ENCODE measurements at places on chromosomes 12 and 14.

DNA sequence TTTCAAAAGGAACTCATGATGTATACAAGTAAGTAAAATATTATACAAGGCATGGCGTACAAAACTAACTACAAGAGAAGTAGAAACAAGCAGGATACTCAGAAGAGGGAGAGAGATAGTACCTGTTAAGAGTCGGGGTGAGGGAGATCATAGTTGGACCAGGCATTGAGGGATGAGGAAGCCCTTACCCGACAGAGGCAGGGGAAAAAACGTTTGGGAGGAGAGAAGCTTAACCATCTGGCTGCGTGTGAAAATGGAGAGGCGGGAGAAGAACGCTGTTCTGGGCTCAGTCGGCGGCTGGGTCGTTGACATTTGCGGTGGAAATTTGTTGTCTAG, 575 bp upstream of the FMNL3 start:
- no peak for DNase-seq
- no peaks in the 10 kb centered on the region for H3K36me3 ChIP-seq
- H3K27me3 ChIP-seq = peaks cover 6% of the 10 kb centered on the region
- H3K4me1 ChIP-seq = peaks cover 40% of the 10 kb centered on the region
- no peak overlapping the region for H3K4me3 ChIP-seq

DNA sequence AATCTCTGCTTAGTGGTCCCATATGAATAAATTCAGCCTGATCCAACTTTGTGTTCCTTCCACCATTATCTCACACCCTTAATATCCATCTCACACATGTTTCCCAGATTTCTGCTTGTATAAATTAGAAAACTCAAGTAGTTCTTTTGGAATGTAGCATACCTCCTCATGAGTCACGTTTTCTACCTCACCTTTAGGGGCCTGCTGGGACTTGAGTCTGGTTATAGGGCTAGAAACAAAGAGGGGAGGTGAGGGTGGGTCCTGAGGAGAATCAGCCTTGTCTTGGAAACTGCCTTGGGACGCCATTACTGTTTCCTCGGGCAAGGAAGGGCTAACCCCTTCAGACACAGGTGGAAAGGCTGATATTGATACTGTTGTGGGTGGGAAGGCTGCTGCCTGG, 51.1 kb downstream of the EMP1 start:
- no peaks in the 10 kb centered on the region for H3K4me1 ChIP-seq
- DNase-seq = no peak
- H3K27me3 ChIP-seq = no peaks in the 10 kb centered on the region
- H3K4me3 ChIP-seq = no peak overlapping the region
- no peaks in the 10 kb centered on the region for H3K36me3 ChIP-seq
- no peak overlapping the region for H3K27ac ChIP-seq

GRCh38 chr14:68951800-68952530, 27.1 kb downstream of the ACTN1 start:
- H3K4me1 ChIP-seq = peaks cover 63% of the 10 kb centered on the region
- H3K4me3 ChIP-seq = no peak overlapping the region
- no peaks in the 10 kb centered on the region for H3K36me3 ChIP-seq
- peak overlapping the region; percentile 92 for H3K27ac ChIP-seq

- no peaks in the 10 kb centered on the region for H3K27me3 ChIP-seq
- no peak overlapping the region for H3K4me3 ChIP-seq
- no peaks in the 10 kb centered on the region for H3K4me1 ChIP-seq
- no peak for DNase-seq
- H3K36me3 ChIP-seq = no peaks in the 10 kb centered on the region
- H3K27ac ChIP-seq = no peak overlapping the region
Measured at GRCh38 chr14:57479197-57479596, 14.5 kb downstream of the CCDC198 start.

GRCh38 chr14:87994974-87995373, 2.0 kb upstream of the GALC start:
- DNase-seq = peak; percentile 63
- H3K27me3 ChIP-seq = no peaks in the 10 kb centered on the region
- no peaks in the 10 kb centered on the region for H3K36me3 ChIP-seq
- peaks cover 73% of the 10 kb centered on the region for H3K4me1 ChIP-seq
- no peak overlapping the region for H3K27ac ChIP-seq

GRCh38 chr12:56129206-56129941, 1.3 kb downstream of the ESYT1 start:
- H3K27me3 ChIP-seq = no peaks in the 10 kb centered on the region
- peaks cover 38% of the 10 kb centered on the region for H3K36me3 ChIP-seq
- DNase-seq = no peak

DNA sequence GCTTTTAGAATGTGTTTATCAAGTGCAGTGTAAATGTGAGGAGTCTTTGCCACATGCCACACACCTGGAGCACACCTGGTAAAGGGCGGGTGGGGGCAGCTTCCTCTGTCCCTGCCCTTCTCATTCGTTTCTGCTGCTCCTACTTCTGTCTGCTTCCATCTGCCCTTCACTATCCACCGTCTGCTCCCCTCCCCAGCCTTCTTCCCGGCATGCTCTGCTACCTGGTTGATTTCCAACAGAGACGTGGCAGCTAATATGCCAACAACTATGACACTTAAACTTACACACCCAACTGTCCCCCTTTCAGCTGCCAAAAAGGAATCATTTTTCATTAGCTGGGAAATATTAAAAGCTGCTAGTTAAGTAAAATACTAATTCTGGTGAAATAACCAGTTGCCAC, 9.1 kb upstream of the CARMIL3 start:
- H3K4me3 ChIP-seq = no peak overlapping the region
- no peaks in the 10 kb centered on the region for H3K36me3 ChIP-seq
- H3K27me3 ChIP-seq = no peaks in the 10 kb centered on the region
- no peak overlapping the region for H3K27ac ChIP-seq
- H3K4me1 ChIP-seq = peaks cover 13% of the 10 kb centered on the region

DNA sequence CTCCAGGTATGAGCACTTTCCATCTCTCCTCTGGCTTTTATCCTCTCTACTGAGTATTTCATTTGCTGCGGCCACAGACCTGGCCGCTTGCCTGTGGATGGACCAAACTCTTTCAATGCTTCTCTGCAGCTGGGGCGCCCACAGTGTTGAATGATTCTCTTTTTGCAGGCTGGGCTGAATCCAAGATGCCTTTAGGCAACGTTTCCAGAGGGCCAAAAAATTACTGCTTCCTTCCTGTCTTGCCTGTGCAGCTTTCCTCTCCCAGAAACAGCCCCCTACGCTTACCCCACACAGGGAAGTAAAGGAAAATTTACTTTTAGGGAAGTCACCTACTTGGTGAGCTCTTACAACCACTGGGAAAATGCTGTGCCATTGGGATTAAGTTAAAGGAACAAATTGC, 55.6 kb upstream of the JDP2 start:
- no peak for DNase-seq
- no peaks in the 10 kb centered on the region for H3K27me3 ChIP-seq
- no peaks in the 10 kb centered on the region for H3K36me3 ChIP-seq
- H3K4me3 ChIP-seq = no peak overlapping the region
- peaks cover 23% of the 10 kb centered on the region for H3K4me1 ChIP-seq
- no peak overlapping the region for H3K27ac ChIP-seq

GRCh38 chr14:99122521-99123125, 149.4 kb downstream of the BCL11B start:
- no peak overlapping the region for H3K4me3 ChIP-seq
- no peaks in the 10 kb centered on the region for H3K27me3 ChIP-seq
- no peaks in the 10 kb centered on the region for H3K36me3 ChIP-seq
- no peaks in the 10 kb centered on the region for H3K4me1 ChIP-seq
- DNase-seq = no peak

DNA sequence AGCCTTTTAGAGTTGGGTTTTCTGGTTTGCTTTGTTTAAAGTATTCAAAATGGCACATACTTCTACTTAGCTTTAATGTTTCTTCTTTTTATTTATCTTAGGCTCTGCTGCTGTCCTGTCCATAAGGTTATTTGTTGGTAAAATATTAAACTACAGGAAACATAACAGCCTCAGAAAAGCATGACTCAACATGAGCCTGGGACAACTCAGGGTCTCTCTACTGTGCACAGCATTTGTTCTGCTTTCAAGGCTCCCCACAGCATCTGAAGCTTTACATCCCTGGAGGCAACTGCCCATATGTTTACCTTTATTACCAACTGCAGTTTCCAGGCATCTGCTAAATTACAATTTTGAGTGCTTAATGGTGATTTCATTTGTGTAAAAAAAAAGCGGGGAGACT, 954.2 kb upstream of the FBXO33 start:
- H3K27ac ChIP-seq = no peak overlapping the region
- H3K4me3 ChIP-seq = no peak overlapping the region
- no peaks in the 10 kb centered on the region for H3K36me3 ChIP-seq
- DNase-seq = no peak
- no peaks in the 10 kb centered on the region for H3K4me1 ChIP-seq

DNA sequence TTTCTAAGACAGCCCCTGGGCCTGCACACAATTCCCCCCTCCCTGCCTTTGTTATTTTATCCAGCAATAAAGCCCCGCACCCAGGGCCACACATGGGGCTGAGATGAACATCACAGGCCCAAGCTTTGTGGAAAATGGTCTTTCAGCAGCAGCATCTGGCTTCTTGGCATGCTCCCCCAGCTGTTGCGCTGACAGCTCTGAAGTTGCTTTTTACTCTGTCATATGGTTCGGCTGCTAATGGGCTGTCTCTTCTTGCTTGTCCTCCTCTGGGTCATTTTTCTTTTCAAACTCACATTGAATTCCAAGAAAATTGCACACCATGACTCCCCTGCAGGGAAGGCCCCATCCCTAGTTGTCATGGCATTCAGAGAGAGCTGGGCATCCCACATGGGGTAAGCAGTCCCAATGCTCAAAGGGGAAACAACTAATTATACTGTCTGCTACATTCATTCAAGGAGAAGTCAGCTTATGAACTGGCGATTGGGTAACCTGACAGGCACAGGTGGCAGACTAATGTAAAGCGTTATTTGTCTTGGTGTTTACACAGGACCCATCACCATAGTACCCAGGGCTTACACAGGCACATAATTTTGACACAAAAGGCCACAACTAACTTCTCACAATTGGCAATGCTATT, 74.0 kb upstream of the CDKN3 start:
- no peaks in the 10 kb centered on the region for H3K4me1 ChIP-seq
- DNase-seq = no peak
- no peaks in the 10 kb centered on the region for H3K27me3 ChIP-seq

- no peak overlapping the region for H3K4me3 ChIP-seq
- H3K27me3 ChIP-seq = no peaks in the 10 kb centered on the region
- DNase-seq = no peak
- no peaks in the 10 kb centered on the region for H3K4me1 ChIP-seq
Measured at GRCh38 chr14:83883732-83884131, 1646.2 kb upstream of the FLRT2 start.

DNA sequence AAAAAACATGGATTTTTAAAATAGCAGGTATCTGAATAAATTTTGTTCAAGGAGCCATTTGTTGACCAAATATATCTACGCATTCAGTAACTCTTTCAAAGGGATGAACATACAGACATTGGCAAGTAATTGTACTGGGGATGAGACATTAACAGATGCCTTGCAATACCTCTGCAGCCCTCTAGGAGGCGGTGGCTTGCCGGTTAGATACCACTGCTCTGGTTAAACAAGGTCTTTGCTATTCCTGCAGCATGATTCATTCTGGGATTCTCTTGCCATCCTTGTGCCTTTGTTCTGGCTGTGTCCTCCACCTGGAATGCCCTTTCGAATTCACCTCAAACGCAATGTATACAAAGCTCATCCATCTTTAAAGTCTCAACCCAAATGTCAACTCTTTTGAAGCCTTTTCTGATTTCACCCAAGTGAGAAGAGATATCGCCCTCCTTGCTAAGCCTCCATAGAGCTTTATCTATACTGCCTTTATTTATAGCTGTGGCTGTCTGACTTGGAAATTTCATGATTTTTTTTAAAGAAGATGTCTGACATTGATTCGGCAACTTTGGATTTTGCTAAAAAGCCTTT, 131.0 kb upstream of the SRRM4 start:
- H3K27me3 ChIP-seq = no peaks in the 10 kb centered on the region
- no peak overlapping the region for H3K27ac ChIP-seq
- H3K4me1 ChIP-seq = no peaks in the 10 kb centered on the region

DNA sequence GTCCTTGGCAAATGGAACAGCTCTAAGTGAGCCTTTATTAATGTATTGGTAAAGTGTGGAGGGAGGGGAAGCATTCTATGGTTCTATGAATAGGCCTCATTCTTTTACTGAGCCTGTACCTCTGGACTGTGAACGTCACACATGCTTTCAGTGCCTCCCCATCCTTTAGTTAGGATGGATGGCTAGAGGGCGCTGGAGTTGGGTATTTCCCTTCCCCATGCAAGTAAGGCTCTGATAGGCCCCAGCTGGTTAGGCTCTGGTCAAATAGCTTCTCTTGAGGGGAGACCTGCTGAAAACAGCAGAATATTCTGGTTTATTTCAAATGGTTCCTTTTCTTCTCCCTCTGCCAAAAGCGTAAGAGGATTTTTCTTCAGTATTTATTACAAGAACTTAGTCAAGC, 860.9 kb upstream of the MDGA2 start:
- no peaks in the 10 kb centered on the region for H3K4me1 ChIP-seq
- no peak for DNase-seq
- H3K4me3 ChIP-seq = no peak overlapping the region
- H3K36me3 ChIP-seq = no peaks in the 10 kb centered on the region

DNA sequence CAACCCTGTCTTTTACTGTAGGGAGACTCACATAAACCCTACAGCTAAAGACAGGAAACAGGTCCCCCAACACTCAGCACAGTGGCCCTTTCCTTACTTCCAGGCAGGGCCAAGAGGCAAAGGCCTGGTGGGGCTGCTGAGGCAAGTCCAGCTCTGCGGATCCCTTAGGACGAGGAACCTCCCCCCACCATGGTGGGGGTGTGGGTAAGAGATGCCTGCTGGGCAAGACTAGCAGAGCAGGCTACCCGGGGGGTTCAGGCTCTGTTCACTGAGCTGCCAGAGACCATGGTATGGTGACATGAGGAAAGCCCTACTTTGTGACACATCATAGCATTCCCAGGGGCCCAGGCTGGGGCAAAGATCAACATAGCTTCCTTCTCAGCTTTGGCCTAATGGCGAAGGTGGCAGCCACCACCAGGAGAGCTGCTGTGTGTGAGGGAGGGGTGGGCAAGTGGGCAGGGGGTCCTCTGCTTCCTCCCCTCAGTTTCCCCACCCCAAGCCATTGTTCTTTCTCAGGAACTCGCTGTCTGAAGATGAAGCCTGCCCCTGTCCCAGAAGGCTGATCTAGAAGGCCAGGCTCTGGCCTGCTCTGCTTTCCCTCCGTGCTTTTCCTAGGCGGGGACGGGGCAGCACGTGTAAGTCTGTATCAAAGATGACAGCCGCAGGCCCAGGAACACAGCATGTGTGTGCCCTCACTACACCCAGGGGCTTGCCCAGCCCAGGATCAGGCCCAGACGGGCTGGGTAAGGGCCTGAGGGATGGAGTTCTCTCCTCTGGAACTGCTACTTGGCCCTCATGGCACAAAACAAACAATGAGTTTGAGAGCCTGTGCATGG, 10.1 kb upstream of the TINF2 start:
- no peaks in the 10 kb centered on the region for H3K4me1 ChIP-seq
- DNase-seq = no peak
- peaks cover 76% of the 10 kb centered on the region for H3K36me3 ChIP-seq
- H3K4me3 ChIP-seq = no peak overlapping the region
- no peaks in the 10 kb centered on the region for H3K27me3 ChIP-seq
- H3K27ac ChIP-seq = no peak overlapping the region

Measured in CD14-positive monocyte (primary cell).